Spleen (tissue), 13 donors: ENCODE measurements at places on chromosomes 2 and 18. TPM values are rescaled to one million over a fixed set of nuclear protein-coding genes. Genes with fewer than 3 reads are reported as not detected.

DNA sequence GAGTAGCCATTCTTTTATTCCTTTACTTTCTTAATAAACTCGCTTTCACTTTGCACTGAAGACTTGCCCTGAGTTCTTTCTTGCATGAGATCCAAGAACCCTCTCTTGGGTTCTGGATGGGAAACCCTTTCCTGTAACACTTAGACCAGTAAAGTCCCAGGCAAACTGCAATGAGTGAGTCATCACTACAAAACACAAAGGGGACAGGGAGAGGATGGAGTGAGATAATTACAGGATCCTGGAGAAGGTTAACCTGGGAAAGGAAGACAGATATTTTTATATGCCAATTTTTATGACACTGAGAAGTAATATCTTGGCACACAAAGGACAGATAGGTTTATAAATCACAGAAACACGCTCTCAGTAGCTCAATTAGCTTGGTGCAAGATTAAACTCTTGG lies 48.7 kb downstream of the EHD3 start:
- no peak for DNase-seq
- H3K4me1 ChIP-seq: no peaks in the 10 kb centered on the region
- H3K4me3 ChIP-seq: no peak overlapping the region
- H3K27ac ChIP-seq: no peak overlapping the region
- H3K27me3 ChIP-seq: no peaks in the 10 kb centered on the region
- H3K36me3 ChIP-seq: no peaks in the 10 kb centered on the region

DNA sequence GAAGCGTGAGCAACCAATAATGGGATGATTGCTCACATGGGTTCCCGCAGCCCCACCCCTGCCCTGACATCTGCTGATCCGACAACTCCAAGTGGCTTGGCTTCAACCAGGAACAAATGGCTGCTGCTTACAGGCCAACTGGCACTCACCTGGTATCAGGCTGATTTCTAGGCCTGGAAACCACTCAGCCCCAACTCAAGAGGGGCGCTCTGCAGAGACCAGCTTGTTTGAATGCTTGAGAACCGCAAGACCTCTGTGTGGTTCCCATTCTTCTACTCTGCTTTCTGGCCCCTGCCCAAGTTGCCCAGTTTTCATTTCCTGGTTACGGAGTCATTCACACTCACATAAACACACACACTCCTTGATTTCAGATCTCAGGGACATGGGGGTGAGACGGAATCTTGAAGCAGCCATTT lies 52.0 kb downstream of the TNP1 start:
- H3K27me3 ChIP-seq: no peaks in the 10 kb centered on the region
- no peaks in the 10 kb centered on the region for H3K4me1 ChIP-seq

DNA sequence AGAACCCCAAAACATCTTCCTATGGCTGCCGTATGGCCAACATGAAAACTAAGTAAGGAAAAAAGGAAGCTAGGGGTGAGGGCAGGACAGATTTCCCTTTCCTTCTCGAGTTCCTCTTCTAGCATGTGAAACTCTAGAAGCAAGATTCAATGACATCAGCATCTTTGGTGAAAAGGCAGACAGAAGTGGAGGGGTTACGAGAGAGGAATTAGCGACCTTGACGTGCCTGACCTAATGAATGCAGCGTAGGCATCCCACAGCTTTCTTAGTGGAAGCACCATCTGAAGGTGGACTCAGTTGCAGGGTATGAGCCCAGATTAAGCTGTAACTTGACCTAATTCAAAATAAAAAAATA lies 47.9 kb upstream of the PELI1 start:
- H3K36me3 ChIP-seq: no peaks in the 10 kb centered on the region
- H3K4me1 ChIP-seq: peaks cover 10% of the 10 kb centered on the region
- no peak for DNase-seq
- H3K27me3 ChIP-seq: no peaks in the 10 kb centered on the region
- H3K4me3 ChIP-seq: no peak overlapping the region

DNA sequence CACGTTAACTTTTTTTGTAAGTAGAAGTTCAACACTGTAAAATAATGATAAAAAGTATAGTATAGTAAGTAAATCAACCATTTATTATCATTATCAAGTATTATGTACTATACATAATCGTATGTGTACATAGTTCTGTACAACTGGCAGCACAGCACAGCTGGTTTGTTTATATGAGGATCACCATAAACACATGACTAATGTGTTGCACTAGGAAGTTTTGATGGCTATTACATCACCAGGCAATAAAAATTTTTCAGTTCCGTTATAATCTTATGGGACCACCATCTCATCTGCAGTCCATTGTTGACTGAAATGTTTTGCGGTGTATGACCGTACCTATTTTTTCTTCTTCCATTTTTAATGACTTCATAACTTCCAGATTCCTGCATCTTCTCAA lies 39.2 kb upstream of the ZNF385B start:
- H3K4me3 ChIP-seq: no peak overlapping the region
- no peak overlapping the region for H3K27ac ChIP-seq
- no peaks in the 10 kb centered on the region for H3K27me3 ChIP-seq
- H3K4me1 ChIP-seq: no peaks in the 10 kb centered on the region

- no peaks in the 10 kb centered on the region for H3K36me3 ChIP-seq
- no peak for DNase-seq
- H3K27me3 ChIP-seq: no peaks in the 10 kb centered on the region
- no peak overlapping the region for H3K27ac ChIP-seq
- H3K4me3 ChIP-seq: no peak overlapping the region
Measured at GRCh38 chr2:70647873-70648481, 94.4 kb upstream of the TGFA start.

- H3K27me3 ChIP-seq: peaks cover 37% of the 10 kb centered on the region
- peaks cover 54% of the 10 kb centered on the region for H3K4me1 ChIP-seq
- peak overlapping the region; percentile 67 for H3K4me3 ChIP-seq
- H3K36me3 ChIP-seq: no peaks in the 10 kb centered on the region
- no peak overlapping the region for H3K27ac ChIP-seq
Measured at GRCh38 chr2:218898109-218898878, 17.6 kb downstream of the WNT10A start.

DNA sequence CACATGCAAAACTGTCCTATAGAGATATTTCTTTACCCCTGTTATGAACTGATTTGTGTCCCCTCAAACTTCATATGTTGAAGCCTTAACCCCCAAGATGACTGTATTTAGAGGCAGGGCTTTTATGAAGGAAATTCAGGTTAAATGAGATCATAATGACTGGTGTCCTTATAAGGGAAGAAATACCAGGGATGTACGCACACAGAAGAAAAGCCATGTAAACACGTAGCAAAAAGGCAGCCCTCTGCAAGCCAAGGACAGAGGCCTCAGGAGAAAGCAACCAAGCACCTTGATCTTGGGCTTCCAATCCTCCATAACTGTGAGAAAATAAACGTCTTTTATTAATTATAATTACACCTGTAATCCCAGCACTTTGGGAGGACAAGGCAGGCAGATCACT lies 101.3 kb upstream of the NDUFV2 start:
- H3K36me3 ChIP-seq: no peaks in the 10 kb centered on the region
- no peaks in the 10 kb centered on the region for H3K27me3 ChIP-seq
- H3K27ac ChIP-seq: no peak overlapping the region
- DNase-seq: no peak
- no peaks in the 10 kb centered on the region for H3K4me1 ChIP-seq

GRCh38 chr2:10139536-10139935 lies 17.0 kb downstream of the RRM2 start:
- no peak overlapping the region for H3K27ac ChIP-seq
- H3K4me1 ChIP-seq: no peaks in the 10 kb centered on the region
- peaks cover 31% of the 10 kb centered on the region for H3K36me3 ChIP-seq
- no peak overlapping the region for H3K4me3 ChIP-seq
- DNase-seq: peak; percentile 9

- no peak overlapping the region for H3K27ac ChIP-seq
- no peaks in the 10 kb centered on the region for H3K4me1 ChIP-seq
- no peaks in the 10 kb centered on the region for H3K27me3 ChIP-seq
- no peak for DNase-seq
- H3K4me3 ChIP-seq: no peak overlapping the region
- no peaks in the 10 kb centered on the region for H3K36me3 ChIP-seq
Measured at GRCh38 chr2:8219096-8219495, 462.8 kb upstream of the ID2 start.

- no peaks in the 10 kb centered on the region for H3K36me3 ChIP-seq
- H3K4me3 ChIP-seq: no peak overlapping the region
- no peaks in the 10 kb centered on the region for H3K27me3 ChIP-seq
- no peak overlapping the region for H3K27ac ChIP-seq
Measured at GRCh38 chr2:63789338-63790020, 52.2 kb upstream of the UGP2 start.

- peaks cover 4% of the 10 kb centered on the region for H3K4me1 ChIP-seq
- no peak overlapping the region for H3K4me3 ChIP-seq
- no peak overlapping the region for H3K27ac ChIP-seq
- no peaks in the 10 kb centered on the region for H3K36me3 ChIP-seq
- H3K27me3 ChIP-seq: no peaks in the 10 kb centered on the region
Measured at GRCh38 chr2:39479053-39479670, 42.1 kb upstream of the MAP4K3 start.

DNA sequence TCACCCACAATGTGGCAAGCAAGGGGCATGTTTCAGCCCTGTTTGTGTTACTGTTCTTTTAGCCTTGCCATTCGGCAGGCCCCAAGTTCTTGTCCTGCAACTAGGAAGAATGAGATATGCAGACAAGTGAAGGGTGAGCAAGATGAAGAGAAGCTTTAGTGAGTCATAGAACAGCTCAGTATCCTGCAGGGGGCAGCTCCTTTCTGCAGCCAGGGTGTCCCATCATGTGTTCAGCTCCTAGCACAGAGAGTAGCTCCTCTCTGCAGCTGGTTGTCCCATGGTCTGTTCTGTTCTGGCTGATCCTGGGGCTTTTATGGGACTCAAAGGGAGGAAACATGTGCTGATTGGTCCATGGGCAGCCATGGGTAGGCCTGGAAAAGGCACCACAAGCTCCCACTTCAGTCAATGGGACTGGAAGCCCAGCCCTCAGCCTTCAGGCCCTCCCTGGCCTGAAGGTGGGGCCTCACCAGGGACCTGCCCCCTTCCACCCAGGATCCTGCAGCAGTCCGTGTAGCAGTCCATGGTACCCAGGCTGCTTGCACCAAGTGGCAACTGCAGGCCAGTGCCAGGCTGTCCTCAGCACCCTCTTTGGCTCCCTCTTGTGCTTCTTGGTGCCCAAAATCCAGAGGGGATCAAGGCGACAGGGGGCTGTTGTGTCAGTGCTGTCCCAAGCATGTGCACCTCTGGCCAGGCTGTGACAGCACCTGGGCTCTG lies 326.4 kb downstream of the NR4A2 start:
- H3K27me3 ChIP-seq: no peaks in the 10 kb centered on the region
- H3K27ac ChIP-seq: no peak overlapping the region
- H3K36me3 ChIP-seq: no peaks in the 10 kb centered on the region
- H3K4me1 ChIP-seq: no peaks in the 10 kb centered on the region
- H3K4me3 ChIP-seq: no peak overlapping the region

DNA sequence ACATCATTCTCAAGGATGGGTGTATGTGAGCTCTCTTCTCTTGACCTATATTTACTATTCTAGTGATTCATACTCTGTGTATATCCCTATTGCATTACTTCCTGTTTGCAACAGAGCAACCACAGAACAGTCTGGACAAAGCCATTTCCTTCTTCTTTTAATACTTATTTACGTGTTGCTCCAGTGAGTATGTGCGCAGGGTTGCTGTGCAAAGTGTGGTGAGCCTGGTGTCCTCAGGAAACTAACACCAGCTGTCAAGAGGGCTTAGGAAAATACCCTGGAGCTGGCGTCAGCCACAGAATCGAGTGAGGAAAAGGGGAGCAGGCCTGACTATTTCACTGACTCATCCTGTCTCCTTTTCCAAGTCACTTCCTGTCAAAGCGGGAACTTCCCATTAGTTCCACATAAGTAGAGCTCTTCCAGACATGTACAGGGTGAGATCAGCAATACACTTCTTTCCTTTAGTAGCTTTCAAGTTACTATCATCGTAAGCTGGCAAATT lies 214.1 kb upstream of the COPS8 start:
- DNase-seq: no peak
- H3K36me3 ChIP-seq: no peaks in the 10 kb centered on the region
- H3K27me3 ChIP-seq: no peaks in the 10 kb centered on the region
- H3K27ac ChIP-seq: peak overlapping the region; percentile 58
- H3K4me3 ChIP-seq: no peak overlapping the region
- peaks cover 46% of the 10 kb centered on the region for H3K4me1 ChIP-seq

DNA sequence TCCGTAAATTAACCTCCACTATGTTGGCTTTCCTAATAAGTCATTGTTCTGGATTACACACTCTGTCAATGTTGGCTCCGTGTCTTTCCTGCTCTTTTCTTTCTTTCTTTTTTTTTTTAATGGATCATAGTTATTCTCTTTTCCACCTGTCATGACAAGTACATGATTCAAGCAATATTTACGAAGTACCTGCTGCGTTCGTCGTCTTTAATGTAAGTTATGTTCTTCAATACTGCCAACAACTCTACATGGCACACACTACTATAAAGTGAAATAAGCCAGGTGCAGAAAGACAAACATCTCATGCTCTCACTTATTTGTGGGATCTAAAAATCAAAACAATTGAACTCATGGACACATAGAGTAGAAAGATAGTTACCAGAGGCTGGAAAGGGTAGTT lies 239.1 kb downstream of the SCG2 start:
- H3K27me3 ChIP-seq: no peaks in the 10 kb centered on the region
- no peak for DNase-seq
- no peak overlapping the region for H3K27ac ChIP-seq

- no peak overlapping the region for H3K4me3 ChIP-seq
- peak; percentile 34 for DNase-seq
- no peak overlapping the region for H3K27ac ChIP-seq
- H3K4me1 ChIP-seq: peaks cover 6% of the 10 kb centered on the region
- no peaks in the 10 kb centered on the region for H3K36me3 ChIP-seq
- H3K27me3 ChIP-seq: peaks cover 3% of the 10 kb centered on the region
Measured at GRCh38 chr2:11692966-11693521, 23.0 kb upstream of the NTSR2 start.

GRCh38 chr2:20430461-20431300 lies 16.2 kb upstream of the RHOB start:
- H3K36me3 ChIP-seq: no peaks in the 10 kb centered on the region
- H3K4me3 ChIP-seq: no peak overlapping the region
- no peak overlapping the region for H3K27ac ChIP-seq
- H3K27me3 ChIP-seq: no peaks in the 10 kb centered on the region

DNA sequence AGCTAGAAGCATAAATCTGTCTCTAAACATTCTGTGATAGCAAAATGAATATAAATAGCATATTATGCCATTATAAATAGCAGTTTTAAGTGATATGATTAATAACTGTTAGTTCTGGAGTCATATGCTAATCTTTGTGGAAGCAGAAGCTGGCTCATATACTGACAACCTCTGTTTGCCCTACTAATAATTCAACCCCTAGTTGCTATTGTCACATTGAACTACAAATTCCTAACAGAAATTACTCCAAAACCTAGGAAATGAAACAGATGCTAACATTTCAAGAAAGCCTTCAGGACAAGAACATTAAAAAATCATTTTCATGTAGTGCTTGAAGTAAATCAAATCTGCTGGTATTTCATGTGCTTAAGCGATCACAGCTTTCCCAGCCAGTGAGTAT lies 28.2 kb downstream of the CALCRL start:
- no peaks in the 10 kb centered on the region for H3K36me3 ChIP-seq
- H3K27ac ChIP-seq: no peak overlapping the region
- H3K27me3 ChIP-seq: no peaks in the 10 kb centered on the region

The VWA3B gene
- not detected for total RNA-seq

The ADAM23 gene
- 0.33 TPM for total RNA-seq

The SAG gene
- not detected for total RNA-seq

The LOXHD1 gene
- total RNA-seq: 6.0 TPM

The NEU2 gene
- not detected for total RNA-seq

The KLF7 gene
- total RNA-seq: 23.6 TPM

The HOXD1 gene
- total RNA-seq: 1.7 TPM

The DCTN1 gene
- 81.8 TPM for total RNA-seq
